Caudate nucleus (tissue), 63 donors: ENCODE measurements at places on chromosomes 2 and 18.

DNA sequence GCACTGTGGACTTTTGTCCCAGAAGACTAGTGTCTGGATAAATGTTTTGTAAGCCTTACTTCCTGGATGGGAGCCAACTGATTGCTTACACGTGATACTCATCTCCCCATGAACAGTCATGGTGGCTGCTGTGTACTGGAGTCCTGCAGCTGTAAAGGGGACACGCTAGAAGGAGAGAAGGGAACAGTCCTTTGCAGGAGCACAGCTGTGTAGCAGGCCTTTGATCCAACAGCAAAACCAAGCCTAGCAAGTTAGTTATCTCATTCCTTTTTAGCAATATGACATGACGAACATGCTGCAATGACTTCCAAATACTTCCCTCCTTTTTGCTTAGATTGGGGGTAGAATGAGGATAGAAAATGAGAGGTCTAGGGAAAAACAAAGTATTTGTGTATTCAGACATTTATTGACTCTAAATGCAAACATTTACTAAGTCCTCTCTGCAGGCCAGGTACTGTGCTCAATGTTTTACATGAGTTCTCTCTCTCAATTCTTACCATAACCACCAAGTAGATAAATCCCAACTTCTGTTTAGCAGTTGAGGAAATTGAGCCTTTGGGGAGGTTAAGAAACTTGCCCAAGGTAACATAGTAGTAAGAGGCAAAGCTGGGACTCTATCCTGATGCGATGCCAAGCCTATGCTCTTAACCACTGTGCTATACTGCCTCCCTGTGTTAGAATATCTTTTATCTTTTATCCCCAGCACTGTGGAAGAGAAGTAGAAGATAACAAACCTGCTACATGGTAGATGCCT is 55.4 kb upstream of the CD28 start:
- DNase-seq, result no peak

DNA sequence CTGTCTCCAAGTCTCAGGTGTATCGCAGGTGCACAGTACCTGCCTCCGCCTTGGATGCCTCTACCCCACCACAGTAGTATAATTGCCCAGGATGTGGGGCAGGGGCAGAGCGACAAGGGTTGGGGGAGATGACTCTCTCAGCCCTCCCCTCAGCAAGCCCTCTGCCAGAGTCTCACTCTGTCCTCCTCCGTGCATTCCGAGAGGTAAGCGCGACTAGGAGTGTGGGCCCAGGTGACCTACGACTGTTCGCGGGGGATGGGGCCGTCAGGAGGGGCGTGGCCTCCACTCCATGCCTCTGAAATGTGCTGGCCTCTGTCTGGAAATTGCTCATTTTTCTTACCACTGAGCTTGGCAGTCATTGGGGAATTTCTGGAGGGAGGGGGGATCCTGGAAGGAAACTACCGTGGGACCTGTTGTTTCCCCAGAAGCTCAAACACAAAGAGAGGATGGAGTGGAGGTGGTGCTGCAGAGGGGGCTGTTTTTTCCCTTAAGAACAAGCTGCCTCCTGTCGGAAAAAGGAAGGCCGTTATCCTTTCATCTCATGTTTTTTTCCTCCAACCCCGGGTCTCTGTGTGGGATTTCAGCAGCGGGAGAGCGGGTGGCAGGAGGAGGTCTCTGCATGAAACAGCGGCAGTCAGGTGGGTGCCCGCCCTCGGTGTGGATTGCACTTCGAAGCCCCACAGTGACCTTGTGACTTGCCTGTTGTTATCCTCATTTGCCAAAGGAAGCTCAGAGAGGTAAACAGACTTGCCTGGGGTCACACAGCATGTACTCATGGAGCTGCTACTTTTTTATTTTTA is 13.0 kb upstream of the RALB start:
- no peak for DNase-seq

GRCh38 chr2:47206681-47207080 is 51.6 kb upstream of the STPG4 start:
- DNase-seq, result no peak

- DNase-seq, result no peak
Measured at GRCh38 chr2:201715459-201715858, 17.0 kb upstream of the MPP4 start.

DNA sequence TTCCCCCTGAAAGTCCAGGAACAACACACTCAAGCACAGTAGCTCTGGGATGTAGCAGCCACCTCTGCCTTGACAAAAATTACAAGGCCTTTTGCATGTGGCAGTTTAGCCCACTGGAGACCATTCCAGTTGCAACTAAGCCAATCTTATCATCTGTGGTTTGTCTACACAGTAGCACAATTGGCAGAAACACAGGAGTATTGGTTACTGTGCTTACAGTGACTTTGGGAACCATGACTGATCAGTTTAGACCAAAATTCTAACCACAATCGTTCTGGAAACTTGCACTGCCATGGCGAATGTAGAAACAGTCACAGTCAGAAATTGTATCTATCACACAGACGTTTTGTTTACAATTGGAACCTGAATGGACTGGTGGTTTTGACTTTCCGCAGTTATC is 403.7 kb upstream of the MEIS1 start:
- no peak for DNase-seq

DNA sequence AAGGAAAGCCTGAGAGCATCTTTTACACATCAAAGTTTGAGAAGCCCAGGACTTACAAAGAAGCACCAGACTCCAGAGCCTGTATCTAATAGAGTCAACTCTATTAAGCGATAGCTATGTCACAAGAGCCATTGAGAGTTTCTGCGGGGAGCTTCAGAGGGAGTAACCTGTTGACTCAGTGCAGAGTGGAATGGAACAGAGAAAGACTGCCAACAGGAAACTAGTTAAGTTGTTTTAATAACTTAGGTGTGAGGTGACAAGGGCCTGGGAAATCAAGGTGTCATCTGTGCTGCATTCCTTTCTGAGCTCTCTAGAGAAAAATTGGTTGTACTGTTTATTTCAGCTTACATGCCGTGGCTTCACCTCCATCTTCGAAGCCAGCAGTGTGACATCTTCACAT is 513.8 kb upstream of the POU3F3 start:
- DNase-seq, result no peak

GRCh38 chr18:49739275-49739674 is 74.1 kb downstream of the ACAA2 start:
- DNase-seq, result no peak

DNA sequence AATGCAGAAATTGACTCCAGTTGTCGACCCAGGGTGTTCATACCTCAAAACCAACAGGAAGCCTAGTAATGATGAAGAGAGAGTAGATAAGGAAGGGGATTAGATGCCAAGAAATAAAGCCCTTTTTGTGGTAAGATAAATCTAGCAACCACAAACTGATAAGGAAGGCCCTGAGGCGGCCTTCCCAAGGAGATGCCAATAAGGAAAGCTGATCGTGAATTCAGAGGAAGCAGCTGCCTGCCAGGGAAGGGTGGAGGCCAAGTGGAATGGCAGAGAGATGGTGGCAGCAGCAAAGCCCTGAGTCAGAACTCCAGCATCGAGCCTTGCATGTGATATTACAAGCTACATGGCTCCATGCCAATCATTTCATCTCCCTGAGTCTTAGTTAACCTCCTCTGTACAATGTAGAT is 126.3 kb downstream of the IRS1 start:
- DNase-seq, result no peak

DNA sequence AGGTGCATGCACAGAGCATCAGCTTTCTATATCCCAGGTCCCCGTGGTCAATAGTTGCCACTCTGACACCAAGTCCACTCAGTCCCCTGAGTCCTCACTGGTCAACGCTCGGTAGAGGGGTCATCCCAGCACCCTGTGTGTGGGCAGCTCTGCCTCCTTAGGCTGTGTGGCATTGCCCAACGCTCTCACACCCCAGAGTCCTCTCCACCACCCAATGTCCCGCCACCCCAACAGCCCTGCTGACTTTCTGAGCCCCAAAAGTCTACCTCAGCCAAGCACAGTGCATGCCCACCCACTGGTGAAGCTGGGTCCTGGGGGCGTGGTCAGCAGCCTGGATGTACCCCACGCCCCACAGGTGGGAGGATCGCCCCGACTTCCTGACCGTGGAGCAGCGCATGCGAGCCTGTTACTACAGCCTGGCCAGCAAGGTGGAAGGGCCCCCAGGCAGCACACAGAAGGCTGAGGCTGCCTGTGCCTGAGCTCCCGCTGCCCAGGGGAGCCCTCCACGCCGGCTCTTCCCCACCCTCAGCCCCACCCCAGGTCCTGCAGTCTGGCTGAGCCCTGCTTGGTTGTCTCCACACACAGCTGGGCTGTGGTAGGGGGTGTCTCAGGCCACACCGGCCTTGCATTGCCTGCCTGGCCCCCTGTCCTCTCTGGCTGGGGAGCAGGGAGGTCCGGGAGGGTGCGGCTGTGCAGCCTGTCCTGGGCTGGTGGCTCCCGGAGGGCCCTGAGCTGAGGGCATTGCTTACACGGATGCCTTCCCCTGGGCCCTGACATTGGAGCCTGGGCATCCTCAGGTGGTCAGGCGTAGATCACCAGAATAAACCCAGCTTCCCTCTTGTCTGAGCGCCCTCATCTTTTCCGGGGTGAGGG is 25.9 kb downstream of the ZAP70 start:
- no peak for DNase-seq

- DNase-seq, result no peak
Measured at GRCh38 chr2:217279556-217279955, 419.7 kb upstream of the TNP1 start.
